ENCODE measurements at places on chromosomes 12 and 14.

GRCh38 chr12:65113621-65114035 lies 7.5 kb downstream of the WIF1 start:
- no peak for DNase-seq

GRCh38 chr12:41683513-41684240 lies 461.0 kb downstream of the GXYLT1 start:
- no peak for DNase-seq

DNA sequence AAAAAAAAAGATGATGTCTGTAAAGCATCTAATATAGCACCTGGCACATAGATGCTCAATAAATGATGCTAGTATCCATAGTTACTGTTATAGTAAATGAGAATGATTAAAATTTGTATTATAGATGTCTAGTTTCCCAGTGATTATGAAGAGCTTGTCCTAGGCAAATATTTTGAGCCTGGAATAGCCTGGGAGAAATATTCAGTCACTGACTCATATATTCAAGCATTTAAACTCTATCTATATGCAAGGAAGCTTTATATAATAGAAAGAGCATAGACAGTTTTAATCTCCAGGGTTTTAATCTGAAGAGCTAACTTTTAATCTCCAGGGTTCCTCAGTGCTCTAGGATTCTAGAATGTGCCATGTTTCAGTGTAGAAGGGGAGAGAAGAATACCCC lies 91.5 kb upstream of the VASH1 start:
- DNase-seq = no peak

DNA sequence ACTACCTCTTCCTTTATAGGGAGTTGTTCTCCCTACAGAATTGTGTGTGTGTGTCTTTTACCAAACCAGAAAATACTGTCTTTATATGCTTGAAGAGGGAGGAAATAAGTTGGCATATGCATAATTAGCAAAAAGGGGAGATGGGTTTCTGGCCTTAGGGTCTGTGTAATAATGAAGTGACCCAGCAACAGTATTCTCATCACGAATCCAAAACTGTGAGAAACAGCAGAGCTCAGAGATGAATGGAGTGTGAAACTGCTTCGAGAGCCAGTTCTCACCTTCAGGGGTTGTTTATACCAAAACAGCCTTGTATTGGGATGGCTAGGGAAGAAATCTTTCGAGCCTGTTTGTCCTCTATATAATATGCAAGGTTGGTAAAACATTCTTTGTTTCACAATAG lies 227.5 kb downstream of the MON2 start:
- DNase-seq = no peak

GRCh38 chr12:16046266-16046665 lies 135.1 kb downstream of the DERA start:
- DNase-seq = no peak

DNA sequence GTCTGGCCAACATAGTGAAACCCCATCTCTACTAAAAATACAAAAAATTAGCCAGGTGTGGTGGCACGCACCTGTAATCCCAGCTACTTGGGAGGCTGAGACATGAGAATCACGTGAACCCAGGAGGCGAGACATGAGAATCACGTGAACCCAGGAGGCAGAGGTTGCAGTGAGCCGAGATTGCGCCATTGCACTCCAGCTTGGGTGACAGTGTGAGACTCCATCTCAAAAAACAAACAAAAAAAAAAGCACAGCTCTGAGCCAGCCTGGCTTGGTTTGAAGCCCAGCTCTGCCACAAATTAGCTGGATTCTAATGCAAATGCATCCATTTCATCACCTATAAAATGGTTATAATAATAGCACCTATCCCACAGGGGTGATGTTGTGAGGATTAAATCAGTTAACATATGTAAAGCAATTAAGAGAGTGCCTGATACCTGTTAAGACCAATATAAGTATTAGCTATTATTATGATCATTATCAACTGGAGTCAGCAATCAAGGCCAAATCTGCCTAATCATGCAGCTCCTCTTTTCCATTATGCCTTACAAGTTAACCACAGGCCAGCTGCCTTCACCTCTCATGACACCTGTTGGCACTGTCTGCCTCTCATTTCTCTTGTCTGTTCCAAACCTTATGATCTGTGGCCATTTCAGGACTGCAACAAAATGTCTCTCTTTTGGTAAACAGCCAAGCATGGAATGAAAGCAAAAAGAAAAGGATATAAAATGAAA lies 2.1 kb downstream of the GNPTAB start:
- no peak for DNase-seq

DNA sequence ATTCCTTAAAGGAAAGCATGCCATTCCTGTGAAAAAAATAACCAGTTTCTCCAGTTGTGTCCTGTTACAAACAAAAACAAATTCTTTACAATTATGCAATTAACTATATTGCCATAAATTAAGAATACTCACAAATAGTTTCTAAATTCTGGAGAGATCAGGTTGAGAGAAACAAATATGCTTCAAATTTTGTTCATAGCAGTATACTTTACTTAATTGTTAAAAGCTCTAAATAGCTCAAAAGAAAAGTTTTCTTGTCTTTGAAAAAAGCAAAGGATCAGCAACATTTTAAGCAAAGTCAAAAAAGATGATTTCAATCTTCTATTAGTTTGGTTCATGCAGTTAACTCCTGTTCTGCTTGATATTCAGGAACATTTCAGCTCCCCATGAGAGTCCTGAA lies 109.7 kb downstream of the EML1 start:
- no peak for DNase-seq

DNA sequence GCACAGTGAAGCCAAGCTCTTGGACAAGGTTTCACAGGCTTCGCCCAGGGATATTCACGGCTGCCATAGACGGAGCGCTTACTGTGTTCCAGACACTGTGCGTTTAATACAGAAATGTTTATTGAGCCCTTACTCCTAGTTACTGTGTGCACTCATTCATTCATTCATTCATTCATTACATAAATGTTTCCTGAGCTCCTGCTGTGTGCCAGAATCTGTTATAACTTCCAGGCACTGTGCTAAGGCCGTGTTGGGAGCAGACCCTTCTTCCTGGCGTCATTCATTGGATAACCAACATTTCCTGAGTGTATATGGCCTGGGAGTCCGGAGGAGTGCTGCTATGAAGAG lies 760 bp upstream of the MED13L start:
- no peak for DNase-seq

DNA sequence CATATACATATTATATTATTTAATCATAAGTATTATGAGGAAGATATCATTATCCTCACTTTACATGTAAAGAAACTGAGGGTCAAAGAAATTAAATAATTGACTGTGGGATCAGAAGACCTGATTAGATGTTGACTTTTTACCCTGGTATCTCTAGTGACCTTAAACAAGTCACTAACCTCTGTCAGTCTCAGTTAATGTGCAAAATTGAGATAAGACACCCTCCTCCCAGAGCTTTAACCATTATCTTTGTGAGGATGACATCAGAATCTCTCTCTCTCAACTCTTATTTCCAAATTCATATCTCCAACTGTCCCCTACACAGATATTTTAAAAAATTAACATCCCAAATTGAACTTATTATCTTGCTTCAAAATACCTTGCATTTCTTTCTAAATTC lies 177.8 kb downstream of the KLHL28 start:
- no peak for DNase-seq

- no peak for DNase-seq
Measured at GRCh38 chr12:103751171-103751570, 89.9 kb downstream of the NT5DC3 start.

DNA sequence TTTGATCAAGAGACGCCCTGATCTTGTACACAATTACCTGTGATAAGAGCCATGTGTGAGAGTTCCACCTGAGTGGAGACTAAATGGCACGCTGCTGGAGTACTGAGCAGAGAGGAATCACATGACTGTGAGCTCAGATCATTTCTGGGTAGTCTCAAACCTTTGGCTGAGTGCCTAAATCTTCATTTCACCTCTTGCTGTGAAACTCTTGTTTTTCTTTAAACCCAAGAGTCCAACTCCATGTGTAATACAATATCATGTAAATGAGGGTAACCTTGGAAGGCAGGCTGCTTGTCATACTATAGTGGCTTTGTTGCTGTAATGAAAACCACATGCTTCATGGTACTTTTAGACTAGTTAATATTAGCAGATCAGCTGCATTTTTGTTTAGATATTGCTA lies 156.9 kb downstream of the CAND1 start:
- peak; percentile 21 for DNase-seq

- peak; percentile 79 for DNase-seq
Measured at GRCh38 chr12:76183459-76184186, 99.1 kb upstream of the NAP1L1 start.

DNA sequence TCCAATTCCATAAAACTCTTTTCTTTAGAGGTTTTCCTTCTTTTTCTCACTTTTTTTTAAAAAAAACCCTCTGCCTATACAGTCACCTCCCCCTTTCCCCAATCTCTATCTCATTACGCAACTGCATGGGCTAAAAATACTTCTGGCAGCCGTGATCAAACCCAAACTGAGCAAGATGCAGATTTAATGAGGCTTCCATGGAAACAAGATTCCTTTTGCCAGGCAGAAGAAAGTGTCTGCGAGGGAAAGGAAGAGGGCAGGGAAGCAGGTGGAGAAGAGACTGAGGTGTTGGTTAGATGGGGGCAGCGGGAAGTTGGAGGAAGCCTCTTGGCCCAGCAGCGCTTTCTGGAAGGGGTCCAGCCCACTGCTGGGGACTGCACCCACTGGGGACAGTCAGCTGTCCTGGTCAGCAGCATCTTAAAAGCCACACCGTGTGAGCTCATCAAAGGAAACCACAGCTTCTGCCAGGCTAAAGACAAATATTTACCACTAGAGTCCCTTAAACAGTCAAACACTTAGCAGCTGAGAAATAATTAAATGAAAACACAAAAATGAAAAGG lies 90.4 kb downstream of the SLC8A3 start:
- no peak for DNase-seq

- DNase-seq = no peak
Measured at GRCh38 chr14:71341156-71341555, 433.9 kb downstream of the PCNX1 start.

- peak; percentile 76 for DNase-seq
Measured at GRCh38 chr14:66624336-66624937, 116.5 kb downstream of the GPHN start.

All from AG20443 (cell line).